T-helper 1 cell (primary cell): ENCODE measurements at places on chromosomes 16 and 17.

DNA sequence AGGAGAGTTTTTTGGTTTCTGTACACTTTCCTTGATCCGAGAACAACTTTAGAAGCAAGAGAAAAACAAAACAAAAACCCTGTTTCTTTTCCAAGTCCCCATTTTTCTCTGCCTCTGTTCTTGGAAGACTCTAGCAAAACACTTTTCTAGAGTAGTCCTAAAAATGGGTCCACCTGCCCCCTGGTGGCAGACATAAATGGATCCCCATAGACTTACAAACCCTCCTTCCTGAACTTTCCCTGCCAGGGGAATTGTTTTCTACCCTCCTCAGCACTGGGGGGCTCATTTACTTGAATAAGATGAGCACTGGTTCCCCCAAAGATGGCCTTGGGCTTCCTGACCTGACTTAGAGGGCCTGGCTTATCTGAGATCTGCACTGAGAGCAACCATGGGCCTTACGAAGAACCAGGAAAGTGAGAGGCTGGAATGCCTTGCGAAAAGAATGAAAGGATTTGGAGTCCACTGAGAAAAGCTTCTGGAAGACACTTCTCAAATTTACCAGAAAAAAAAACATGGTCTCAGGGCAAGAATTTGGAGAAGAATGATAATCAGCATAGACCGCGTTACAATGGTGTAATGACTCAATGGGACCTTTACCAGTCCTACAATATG is 48.0 kb upstream of the CDYL2 start:
- peak; percentile 13 for DNase-seq

- no peak for DNase-seq
Observed at GRCh38 chr17:17028878-17029535, 13.2 kb upstream of the MPRIP start.

DNA sequence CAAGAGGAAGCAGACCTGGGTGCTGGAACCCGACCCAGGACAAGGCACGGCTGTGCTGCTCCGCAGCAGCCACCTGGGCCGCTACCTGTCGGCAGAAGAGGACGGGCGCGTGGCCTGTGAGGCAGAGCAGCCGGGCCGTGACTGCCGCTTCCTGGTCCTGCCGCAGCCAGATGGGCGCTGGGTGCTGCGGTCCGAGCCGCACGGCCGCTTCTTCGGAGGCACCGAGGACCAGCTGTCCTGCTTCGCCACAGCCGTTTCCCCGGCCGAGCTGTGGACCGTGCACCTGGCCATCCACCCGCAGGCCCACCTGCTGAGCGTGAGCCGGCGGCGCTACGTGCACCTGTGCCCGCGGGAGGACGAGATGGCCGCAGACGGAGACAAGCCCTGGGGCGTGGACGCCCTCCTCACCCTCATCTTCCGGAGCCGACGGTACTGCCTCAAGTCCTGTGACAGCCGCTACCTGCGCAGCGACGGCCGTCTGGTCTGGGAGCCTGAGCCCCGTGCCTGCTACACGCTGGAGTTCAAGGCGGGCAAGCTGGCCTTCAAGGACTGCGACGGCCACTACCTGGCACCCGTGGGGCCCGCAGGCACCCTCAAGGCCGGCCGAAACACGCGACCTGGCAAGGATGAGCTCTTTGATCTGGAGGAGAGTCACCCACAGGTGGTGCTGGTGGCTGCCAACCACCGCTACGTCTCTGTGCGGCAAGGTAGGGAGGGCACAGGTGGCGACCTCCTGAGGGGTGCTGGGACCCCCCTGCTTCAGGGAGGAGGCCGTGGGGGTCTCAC is 667 bp downstream of the FSCN2 start:
- DNase-seq, result no peak

DNA sequence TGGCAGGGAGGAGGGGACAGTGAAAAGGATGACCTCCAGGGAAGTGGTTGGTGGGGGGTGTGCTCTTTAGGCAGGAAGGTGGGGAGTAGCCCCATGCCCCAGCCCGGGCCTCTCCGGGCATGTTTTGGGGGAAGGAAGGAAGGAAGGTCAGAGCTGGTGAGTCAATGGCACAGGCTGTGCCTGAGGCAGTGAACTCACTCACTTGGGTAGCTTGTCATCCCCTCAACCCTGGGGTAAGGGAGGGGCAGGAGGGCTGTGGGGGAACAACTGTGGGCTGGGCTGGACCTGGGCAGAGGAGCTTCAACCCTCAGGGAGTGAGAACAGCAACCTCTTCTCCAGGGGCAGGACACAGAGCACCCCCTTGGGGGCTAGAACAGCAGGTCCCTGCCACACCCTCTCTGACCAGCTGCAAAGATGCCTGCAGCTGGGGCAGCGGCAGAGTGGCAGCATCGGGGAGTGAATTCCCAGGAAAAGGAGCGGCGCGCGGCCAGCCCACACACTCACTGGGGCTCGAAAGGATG is 6.3 kb downstream of the CSF3 start:
- no peak for DNase-seq

- no peak for DNase-seq
Observed at GRCh38 chr16:23950898-23951297, 115.1 kb downstream of the PRKCB start.

DNA sequence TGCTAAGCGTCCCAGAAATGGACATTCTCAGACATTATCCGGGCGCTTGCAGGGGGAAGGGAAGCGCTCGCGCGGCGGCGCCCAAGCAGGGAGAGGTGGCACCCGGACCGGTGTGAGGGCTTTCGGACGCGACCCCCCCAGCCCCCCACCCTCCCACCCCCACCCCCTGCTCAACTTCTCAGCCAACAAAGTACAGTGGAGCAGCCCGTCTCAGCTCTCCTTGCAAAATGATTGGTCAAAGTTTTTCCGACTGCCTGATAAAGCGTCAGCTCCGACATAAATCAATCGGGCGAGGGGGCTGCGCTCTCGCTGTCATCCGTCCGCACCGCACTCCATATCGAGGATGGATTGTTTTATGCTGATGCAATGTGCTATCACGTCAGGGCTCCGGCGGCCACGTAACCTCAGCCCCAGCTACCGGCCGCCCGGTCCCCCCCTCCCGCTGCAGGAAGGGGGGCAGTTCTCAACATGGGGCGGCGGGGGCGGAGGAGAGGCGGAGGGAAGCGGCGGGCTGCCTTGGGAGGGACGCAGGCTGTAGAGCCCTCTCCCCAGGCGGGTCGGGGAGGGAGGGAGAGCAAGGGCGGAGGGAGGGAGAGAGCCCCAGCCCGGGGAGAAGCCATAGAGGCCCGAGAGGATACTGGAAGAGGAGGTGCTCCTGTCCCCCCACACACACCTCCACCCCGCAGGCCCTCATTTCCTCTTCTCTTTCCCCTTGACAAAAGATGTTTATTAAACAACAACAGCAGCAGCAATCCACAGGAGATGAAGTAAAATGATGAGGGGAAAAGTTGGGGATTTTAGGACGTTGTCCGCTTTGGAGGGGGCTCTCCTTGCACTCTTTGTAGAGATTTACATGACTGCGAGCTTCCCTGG is at the start of gene HOXB9:
Gene HOXB9 (minus strand): TSS at position 114 of the 873 bp plus-strand sequence. CDS start 89 bp downstream, at position 25.
- peak; percentile 31 for DNase-seq

DNA sequence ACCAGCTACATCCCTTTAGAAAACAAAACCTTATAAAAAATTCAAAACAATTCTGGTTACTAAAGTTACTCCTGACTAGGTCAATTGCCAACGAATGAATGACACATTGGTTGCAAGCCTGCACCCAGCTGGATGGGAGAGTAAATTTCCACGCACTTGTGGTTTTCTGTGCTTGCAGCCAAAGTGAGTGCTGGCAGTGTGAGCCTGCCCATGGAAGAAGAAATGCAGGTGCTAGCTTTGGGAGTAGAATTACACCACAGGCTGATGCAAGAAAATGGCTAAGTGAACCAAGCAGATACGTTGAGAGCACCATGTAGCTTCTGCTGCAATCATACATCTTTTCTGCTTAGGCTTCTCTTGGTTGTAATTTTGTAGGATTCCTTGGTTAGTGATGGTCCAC is 74.6 kb downstream of the SYCE1L start:
- DNase-seq, result no peak

- DNase-seq, result no peak
Observed at GRCh38 chr17:73338566-73339197, 26.9 kb upstream of the CDC42EP4 start.

GRCh38 chr16:8258523-8258922 is 331.8 kb downstream of the TMEM114 start:
- no peak for DNase-seq

- DNase-seq, result no peak
Observed at GRCh38 chr17:73841431-73842060, 197.3 kb upstream of the SDK2 start.

DNA sequence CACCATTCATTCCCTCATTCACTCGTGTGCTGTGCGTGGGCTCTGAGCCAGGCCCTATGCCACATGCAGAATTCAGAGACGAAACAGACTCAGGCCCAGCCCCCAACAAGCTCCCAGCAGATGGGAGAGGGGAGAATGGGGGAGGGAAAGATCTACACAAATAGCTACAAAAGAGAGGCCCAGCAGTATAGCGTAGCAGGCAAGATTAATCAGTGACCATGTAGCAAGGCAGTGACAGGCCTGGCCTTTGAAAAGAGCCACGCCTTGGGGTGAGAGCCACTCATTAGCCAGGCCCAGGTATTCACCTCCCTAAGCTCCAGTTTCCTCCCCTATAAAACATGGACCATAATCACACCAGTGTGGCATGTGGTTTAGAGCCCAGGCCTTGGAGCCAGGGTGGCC is 16.4 kb upstream of the KRT19 start:
- DNase-seq, result no peak

GRCh38 chr17:21513012-21513570 is 136.9 kb downstream of the KCNJ12 start:
- DNase-seq, result peak; percentile 65

GRCh38 chr17:4055014-4055413 is 87.8 kb downstream of the ZZEF1 start:
- no peak for DNase-seq

DNA sequence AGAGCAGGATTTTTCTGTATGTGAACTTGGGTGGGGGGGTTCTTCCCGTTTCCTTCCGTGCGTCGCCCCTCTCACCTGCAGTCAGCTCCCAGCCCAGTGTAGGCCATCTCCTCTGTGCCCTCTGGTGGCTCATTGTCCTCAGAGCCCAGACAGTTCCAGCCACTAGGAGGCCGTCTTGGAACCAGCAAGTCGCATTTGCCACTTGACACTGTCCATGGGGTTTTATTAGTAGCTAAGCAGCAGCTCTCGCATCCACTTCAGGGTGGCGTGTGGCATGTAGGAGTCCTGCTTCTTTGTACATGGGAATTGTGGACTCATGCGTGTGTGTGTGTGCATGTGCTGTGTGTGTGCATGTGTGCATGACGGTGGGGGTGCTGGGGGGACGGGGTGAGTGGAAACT is 74.0 kb downstream of the SEC14L1 start:
- no peak for DNase-seq

DNA sequence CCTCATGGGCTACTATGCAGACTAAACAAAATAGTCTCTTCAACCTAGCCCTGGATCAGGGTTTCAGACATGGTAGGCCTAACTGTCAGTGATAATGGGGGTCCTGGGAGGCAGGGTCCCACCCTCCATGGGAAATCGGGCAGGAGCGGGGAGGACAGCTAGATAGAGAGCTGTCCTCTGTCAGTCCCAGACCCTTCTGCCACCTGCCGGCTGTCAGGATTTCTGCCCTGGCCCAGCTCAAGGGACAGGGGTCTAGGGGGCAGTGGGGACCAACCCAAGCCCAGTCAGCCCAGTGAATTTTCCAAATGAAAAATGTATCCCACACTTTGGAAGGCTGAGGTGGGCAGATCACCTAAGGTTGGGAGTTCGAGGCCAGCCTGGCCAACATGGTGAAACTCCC is 5.3 kb downstream of the CA7 start:
- DNase-seq, result no peak

- no peak for DNase-seq
Observed at GRCh38 chr16:4140652-4141051, 24.4 kb upstream of the ADCY9 start.

- no peak for DNase-seq
Observed at GRCh38 chr17:36550491-36551417, 6.0 kb downstream of the GGNBP2 start.

GRCh38 chr16:20181416-20181815 is 107.7 kb upstream of the GPR139 start:
- DNase-seq, result no peak

GRCh38 chr16:87702325-87702811 is 63.4 kb downstream of the KLHDC4 start:
- no peak for DNase-seq

DNA sequence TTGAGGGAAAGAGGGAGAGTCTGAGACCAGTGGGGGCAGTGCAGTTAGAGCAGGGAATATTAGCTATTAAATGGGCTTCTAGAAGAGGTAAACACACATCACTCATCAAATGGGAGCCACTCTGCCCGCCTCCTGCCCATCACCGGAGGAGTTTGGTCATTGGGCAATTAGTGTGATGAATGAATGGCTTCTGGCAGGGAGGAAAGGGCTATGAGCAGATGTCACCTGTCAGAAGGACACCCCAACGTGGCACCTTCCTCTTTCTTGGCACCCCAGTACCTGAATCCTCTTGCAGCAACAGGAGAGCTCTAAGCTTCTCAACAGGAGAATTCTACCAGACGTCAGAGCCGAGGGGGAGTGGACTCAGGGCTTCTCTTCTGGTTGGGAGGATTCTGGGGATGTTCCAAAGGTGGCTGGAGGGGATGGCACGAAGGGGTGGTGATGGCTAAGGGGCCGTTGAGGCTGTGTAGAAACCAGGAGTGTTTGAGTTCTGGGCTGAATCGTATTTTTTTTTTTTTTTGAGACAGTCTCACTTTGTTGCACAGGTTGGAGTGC is 11.0 kb downstream of the C1QTNF1 start:
- DNase-seq, result no peak

DNA sequence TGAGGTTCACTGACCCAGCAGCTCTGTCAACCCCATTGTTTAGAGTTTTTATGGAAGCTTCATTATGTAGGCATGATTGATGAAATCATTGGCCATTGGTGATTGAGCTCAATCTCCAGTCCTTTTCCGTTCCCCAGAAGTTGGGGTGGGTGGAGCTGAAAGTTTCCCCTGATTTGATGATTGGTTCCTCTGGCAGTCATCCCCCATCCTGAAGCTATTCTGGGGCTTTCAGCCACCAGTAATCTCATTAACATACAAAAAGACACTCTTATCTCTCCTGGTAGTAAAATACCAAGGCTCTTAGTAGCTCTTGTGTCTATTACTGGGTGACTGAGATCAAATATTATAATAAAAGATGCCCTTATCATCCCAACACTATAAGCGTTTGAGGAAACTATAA is 67.1 kb downstream of the TANC2 start:
- no peak for DNase-seq

- no peak for DNase-seq
Observed at GRCh38 chr17:81918832-81919545, 1.0 kb upstream of the SIRT7 start.
